ENCODE measurements at places on chromosomes 5 and 9.

- DNase-seq, result peak; percentile 12
Observed at GRCh38 chr5:90434116-90434714, 24.7 kb upstream of the CETN3 start.

- DNase-seq, result no peak
Observed at GRCh38 chr9:112037281-112038016, 137.6 kb downstream of the SUSD1 start.

DNA sequence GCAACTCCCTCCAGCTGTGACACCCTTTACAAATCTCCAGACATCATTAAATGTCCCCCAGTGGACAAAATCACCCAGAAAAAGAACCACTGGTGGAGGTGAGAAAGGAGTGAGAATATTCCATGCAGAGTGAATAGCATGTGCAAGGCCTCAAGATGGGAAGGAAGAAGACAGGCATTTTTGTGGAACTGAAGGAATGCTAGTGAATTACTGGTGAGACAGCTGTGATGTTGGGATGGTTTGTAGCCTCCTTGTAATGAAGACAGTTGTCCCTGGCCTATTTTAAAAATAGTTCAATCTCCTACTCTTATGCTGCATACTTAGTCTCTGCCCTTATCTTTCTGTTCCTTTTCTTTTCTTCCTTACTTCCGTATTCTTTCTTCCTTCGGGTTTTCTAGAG lies 124.9 kb upstream of the RPS23 start:
- no peak for DNase-seq

DNA sequence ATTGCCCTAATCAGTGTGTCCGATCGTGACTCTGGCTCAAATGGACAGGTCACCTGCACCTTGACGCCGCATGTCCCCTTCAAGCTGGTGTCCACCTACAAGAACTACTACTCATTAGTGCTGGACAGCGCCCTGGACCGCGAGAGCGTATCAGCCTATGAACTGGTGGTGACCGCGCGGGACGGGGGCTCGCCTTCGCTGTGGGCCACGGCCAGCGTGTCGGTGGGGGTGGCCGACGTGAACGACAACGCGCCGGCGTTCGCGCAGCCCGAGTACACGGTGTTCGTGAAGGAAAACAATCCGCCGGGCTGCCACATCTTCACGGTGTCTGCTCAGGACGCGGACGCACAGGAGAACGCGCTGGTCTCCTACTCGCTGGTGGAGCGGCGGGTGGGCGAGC lies 1.4 kb downstream of the PCDHA13 start:
- no peak for DNase-seq

- DNase-seq, result no peak
Observed at GRCh38 chr9:126612813-126613641, 701 bp upstream of the LMX1B start.

- DNase-seq, result no peak
Observed at GRCh38 chr5:139092741-139093343, 105.3 kb downstream of the SIL1 start.

- no peak for DNase-seq
Observed at GRCh38 chr9:130230631-130231030, 34.9 kb upstream of the HMCN2 start.

DNA sequence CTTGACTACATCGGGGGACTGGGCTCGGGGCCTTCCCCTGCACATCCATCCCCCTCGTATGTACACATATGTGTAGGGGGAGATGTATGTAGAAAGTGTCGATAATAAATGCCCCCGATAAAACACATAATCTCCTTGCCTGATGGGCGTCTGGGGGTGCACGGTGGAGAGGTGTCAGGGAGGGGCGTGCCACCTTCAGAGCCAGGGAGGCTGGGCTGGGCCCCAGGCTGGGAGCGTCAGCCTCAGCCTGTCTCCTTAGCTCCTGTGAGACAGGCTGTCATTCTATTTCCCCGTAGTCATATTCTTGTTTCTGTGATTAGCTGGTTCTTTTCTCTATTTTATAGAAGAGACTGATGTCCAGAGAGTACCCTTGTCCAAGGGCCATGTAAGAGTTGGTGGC lies 4.7 kb upstream of the RXRA start:
- no peak for DNase-seq

- DNase-seq, result no peak
Observed at GRCh38 chr5:140356853-140357725, 2.9 kb upstream of the SLC4A9 start.
